GM23338 (cell line): ENCODE measurements at places on chromosomes 2 and 18. TPM values are rescaled to one million over a fixed set of nuclear protein-coding genes. Genes with fewer than 3 reads are reported as not detected.

- DNase-seq = no peak
- H3K4me3 ChIP-seq = no peak overlapping the region
- H3K4me1 ChIP-seq = no peaks in the 10 kb centered on the region
- no peak overlapping the region for H3K27ac ChIP-seq
- H3K27me3 ChIP-seq = no peaks in the 10 kb centered on the region
Measured at GRCh38 chr2:238638982-238639628, 208.8 kb upstream of the TWIST2 start.

DNA sequence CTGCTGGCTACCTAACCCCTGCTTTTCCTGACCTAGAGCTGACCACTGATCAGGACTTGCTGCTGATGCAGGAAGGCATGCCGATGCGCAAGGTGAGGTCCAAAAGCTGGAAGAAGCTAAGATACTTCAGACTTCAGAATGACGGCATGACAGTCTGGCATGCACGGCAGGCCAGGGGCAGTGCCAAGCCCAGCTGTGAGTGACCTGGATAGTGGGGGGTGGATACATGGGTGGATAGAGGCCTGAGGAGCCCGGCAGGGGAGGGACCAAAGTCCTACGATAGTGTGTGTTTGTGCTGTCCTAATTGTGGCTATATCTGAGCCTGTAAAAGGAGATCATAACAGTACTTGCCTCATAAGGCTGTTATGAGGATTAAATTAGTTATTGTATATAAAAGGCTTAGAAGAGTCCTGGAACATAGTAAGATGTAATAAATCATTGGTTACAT, 8.2 kb downstream of the PLCD4 start:
- H3K4me1 ChIP-seq = no peaks in the 10 kb centered on the region
- no peak overlapping the region for H3K4me3 ChIP-seq
- H3K36me3 ChIP-seq = no peaks in the 10 kb centered on the region
- DNase-seq = no peak
- no peak overlapping the region for H3K27ac ChIP-seq

GRCh38 chr18:35386600-35387100, 9.5 kb upstream of the ZNF396 start:
- no peaks in the 10 kb centered on the region for H3K27me3 ChIP-seq
- no peak overlapping the region for H3K27ac ChIP-seq
- H3K4me1 ChIP-seq = no peaks in the 10 kb centered on the region
- no peak overlapping the region for H3K4me3 ChIP-seq

- H3K27ac ChIP-seq = no peak overlapping the region
- H3K4me1 ChIP-seq = no peaks in the 10 kb centered on the region
- H3K27me3 ChIP-seq = no peaks in the 10 kb centered on the region
- no peak for DNase-seq
- no peaks in the 10 kb centered on the region for H3K36me3 ChIP-seq
Measured at GRCh38 chr2:150133623-150134022, 353.8 kb downstream of the RND3 start.

DNA sequence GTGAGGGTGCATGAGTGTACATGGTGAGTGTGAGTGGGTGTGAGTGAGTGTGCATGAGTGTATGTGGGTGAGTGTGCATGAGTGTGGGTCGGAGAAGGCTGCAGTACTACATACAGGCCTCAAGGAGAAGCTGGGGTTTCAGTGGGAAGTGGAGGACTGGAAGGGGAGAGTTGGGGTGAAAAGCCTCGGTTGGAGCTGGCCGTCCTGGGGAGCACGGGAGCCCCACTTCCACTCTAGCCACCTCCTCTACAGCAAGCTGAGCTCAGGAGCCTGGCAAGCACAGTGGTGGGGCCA, 68.7 kb upstream of the HPCAL1 start:
- H3K36me3 ChIP-seq = no peaks in the 10 kb centered on the region
- H3K4me1 ChIP-seq = no peaks in the 10 kb centered on the region
- no peak overlapping the region for H3K27ac ChIP-seq
- DNase-seq = no peak

DNA sequence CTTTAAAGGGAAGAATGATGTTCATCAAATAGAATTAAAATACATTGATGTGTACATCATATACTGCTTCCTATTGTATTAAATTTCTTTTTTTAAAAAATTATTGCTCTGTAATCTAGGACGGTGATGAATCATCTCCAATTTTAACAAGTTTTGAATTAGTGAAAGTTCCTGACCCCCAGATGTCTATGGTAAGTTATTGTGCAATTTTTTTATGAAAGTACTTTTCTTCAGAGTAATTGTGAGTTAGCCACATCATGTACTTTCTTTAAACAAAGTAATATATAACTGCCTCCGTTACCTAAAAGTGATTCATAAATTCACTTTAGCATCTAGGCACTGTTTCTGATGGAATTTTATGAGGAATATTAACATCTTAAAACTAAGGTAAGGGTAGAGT, 38.1 kb downstream of the PIK3C3 start:
- H3K36me3 ChIP-seq = no peaks in the 10 kb centered on the region; the same call in 1 of the 2 replicates
- no peak overlapping the region for H3K4me3 ChIP-seq
- no peak for DNase-seq
- no peaks in the 10 kb centered on the region for H3K27me3 ChIP-seq

DNA sequence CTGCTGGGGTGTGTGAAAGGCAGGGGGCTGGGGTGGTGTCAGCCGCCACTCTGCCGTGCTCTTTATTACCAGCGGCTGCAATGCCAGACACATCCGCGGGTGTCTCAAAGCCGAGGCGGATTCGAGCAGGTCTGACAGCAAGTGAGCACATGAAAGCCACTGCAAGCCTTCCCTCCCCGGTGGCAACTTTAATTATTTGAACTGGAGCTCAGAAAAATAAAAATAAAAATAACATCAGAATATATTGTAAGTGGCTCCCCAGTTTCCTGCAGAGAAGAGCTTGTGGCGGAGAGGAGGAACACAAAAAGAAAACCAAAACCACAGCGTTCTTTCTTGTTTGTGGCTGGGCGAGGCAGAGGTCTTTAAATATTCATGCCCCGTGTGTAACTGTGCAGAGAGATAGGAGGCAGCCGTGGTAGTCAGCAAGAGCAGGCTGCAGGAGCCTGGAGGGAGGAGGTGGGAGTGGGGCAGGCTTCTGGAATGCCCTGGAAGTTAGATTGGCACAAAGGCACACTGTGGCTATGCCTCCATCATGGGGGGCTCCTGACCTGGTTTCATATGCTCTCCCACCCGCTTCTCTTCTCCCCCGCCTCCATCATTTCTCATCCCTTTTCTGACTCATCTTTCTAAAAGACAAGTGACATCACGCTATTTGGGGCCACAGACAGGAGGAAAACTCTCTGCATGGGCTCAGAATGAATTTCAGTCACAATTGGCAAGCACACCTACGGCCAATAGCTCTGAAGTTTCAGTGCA, 199.8 kb downstream of the CLIP4 start:
- no peaks in the 10 kb centered on the region for H3K36me3 ChIP-seq
- no peak overlapping the region for H3K27ac ChIP-seq
- peak; percentile 15 for DNase-seq
- H3K27me3 ChIP-seq = no peaks in the 10 kb centered on the region
- no peak overlapping the region for H3K4me3 ChIP-seq
- H3K4me1 ChIP-seq = 0 out of 2 replicates have a peak, but pooled peaks cover 5% of the 10 kb centered on the region

DNA sequence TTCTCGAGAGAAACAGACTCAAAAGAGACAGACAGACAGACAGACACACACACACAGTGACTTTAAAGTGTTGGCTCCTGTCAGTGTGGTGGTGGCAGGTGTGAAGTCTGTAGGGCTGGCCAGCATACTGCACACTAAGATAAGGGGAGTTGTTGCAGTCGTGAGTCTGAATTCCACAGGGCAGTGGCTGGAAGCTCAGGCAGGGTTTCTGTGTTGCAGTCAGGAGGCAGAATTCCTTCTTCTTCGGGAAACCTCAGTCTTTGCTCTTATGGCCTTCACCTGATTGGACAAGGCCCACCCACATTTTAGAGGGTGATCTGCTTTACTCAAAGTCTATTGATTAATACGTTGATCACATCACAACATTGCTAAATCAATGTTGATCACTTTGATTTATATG, 478.4 kb upstream of the HS6ST1 start:
- no peak for DNase-seq
- H3K27ac ChIP-seq = no peak overlapping the region
- H3K27me3 ChIP-seq = no peaks in the 10 kb centered on the region
- H3K36me3 ChIP-seq = no peaks in the 10 kb centered on the region
- no peak overlapping the region for H3K4me3 ChIP-seq

DNA sequence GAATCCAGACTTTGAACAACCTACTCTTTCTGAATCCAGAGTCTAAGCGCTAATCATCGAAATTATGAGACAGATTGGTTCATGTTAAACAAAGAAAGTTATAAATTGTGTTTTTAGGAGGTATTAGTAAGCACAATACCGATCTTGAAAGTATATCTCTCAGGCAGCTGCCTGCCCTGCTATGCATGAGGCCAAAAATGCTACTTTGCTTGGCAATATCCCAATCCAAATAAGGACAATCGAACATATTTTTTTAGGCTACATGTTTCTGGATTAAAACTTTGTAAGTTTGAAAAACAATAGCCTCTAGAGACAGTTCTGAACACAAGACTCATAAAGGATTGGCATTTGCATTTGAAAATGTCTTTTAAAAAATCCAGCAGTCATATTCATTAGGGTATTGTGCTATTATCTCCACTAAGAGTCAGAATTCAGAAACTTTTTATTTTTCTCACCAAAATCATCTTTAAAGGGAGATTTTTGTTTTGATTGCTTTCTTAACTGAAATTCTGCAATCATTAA, 167.1 kb downstream of the PDE1A start:
- H3K36me3 ChIP-seq = no peaks in the 10 kb centered on the region
- H3K27ac ChIP-seq = no peak overlapping the region

GRCh38 chr2:233100192-233100998, 40.3 kb downstream of the INPP5D start:
- no peak overlapping the region for H3K4me3 ChIP-seq
- no peaks in the 10 kb centered on the region for H3K27me3 ChIP-seq
- no peaks in the 10 kb centered on the region for H3K36me3 ChIP-seq

DNA sequence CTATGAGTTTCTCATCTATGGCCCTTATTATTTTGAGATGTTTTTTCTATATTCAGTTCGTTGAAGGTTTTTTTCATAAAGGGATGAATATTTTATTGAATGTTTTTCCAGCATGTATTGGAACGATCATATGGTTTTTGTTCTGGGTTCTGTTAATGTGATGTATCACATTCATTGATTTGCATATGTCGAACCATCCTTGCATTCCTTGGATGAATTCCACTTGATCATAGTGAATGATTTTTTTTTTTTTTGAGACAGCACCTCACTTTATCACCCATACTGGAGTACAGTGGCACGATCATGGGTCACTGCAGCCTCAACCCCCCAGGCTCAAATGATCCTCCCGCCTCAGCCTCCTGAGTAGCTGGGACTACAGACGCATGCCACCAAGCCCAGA, 5.5 kb upstream of the NEMP2 start:
- no peak overlapping the region for H3K27ac ChIP-seq
- peaks cover 17% of the 10 kb centered on the region for H3K4me1 ChIP-seq
- no peak for DNase-seq
- no peak overlapping the region for H3K4me3 ChIP-seq
- H3K36me3 ChIP-seq = peaks cover 12% of the 10 kb centered on the region; the same call in 1 of the 2 replicates

DNA sequence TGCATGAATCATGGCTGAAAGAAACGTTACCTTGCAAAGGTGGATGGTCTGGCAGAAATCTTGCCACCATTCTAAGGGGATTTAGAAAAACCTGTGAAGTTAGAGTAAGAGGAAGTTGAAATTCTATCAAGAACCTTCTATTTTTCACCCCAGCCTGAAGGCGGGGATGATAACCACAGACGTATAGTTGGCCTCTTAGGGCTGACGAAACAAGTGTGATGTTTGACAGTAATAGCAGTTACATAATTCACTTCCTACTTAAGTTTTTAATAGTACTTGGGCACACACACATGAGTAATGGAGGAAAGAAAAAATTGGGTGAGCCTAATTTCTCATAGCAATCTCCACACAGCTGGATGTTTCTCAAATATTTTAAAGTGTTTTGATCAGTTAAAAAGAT, 336.6 kb upstream of the SALL3 start:
- H3K36me3 ChIP-seq = peaks cover 3% of the 10 kb centered on the region; the same call in 1 of the 2 replicates
- H3K27me3 ChIP-seq = no peaks in the 10 kb centered on the region
- H3K27ac ChIP-seq = no peak overlapping the region
- no peak overlapping the region for H3K4me3 ChIP-seq
- no peak for DNase-seq

DNA sequence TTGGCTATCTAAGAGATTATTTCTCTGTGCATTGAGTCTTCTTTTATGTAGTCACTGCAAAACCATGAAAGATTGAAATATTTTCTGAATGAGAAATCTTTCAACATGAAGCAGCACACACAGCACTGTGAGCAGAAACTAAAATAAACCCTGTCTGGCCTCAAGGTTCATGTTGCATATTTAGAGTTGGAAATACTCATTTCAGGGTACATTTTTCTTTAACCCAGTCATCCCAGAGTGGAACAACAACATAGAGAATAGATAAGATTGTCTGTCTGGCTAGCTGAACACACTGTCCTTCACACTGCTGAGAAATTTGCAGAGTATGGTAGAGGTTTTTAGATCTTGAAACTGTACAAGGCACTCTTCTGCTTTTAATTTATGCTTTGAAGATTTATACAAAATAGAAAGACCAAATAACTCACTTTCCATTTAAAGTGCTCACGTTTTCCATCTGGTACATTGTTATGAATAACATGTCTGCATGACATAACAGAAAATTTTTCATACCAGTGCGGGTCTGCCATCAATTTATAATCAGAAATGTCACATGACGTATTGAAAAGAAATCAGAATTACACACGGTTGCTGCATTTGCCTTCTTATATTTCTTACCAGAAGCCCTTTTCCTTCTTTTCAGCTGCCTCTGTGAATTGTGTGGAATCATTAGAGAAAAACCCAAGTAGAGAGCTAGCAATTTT, 25.0 kb upstream of the FN1 start:
- no peak for DNase-seq
- no peaks in the 10 kb centered on the region for H3K36me3 ChIP-seq
- H3K27ac ChIP-seq = no peak overlapping the region
- no peaks in the 10 kb centered on the region for H3K27me3 ChIP-seq
- no peaks in the 10 kb centered on the region for H3K4me1 ChIP-seq

DNA sequence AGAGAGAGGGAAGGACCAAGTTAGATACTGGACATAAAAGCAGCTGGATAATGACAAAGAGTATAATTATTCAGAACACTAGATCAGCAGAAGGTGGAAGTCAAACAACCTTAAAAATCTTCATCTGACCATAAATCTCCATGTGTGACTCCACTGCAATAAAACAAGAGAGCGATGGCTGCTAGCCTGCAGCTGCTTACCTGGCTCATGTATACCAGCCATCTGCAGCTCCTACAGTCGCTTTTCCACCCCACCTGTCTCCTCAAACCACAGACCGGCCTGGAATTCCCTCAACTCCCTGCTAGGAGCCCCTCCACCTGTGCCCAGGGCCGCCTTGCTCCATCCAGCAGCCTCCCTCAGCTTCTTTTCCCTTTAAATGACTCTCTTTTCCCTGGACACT, 64.5 kb downstream of the SLC4A5 start:
- no peaks in the 10 kb centered on the region for H3K4me1 ChIP-seq
- H3K27me3 ChIP-seq = peaks cover 4% of the 10 kb centered on the region; the same call in 1 of the 2 replicates
- no peak overlapping the region for H3K27ac ChIP-seq
- no peak overlapping the region for H3K4me3 ChIP-seq
- DNase-seq = no peak
- H3K36me3 ChIP-seq = no peaks in the 10 kb centered on the region

Gene LHCGR
- 0.12 and 0.45 TPM in 2 replicates for total RNA-seq

Gene FER1L5
- total RNA-seq = 0.27 and 0.76 TPM in 2 replicates

Gene FOXI3
- 11.8 and 13.3 TPM in 2 replicates for total RNA-seq

Gene ACTG2
- total RNA-seq = 8.5 and 8.8 TPM in 2 replicates

Gene CHAC2
- total RNA-seq = 17.9 and 20.9 TPM in 2 replicates
